ENCODE measurements at places on chromosomes 11 and 22.

DNA sequence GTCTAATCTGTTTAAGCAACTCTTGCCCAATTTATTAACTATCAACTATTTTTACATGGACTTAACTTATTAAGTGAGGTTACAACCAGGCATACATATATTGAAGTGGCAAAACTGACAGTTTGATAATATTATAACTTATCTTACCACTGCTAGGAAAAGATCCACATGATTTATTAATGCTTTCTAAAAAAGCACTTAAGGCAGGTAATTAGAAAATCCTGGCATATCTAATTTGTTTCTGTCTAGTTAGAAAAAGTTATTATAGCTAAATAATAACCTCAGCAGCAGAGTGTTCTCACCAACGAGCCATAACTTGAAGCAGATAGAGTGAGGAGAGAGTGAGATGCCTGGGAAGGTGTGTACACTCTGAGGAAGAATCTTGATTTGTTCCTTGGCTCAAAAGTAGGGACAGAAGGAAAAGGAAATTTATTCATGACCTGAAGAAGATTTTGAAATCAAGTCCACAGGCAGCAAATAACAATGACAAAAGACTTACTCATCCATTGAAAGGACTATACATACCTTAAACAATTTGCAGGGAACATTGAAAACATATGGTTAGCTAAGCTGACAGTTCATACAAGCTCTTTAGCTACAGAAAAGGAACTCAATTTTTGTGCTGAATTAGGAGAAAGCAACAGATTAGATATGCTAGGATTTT is 7.1 kb upstream of the MUC15 start:
- no peak for DNase-seq

DNA sequence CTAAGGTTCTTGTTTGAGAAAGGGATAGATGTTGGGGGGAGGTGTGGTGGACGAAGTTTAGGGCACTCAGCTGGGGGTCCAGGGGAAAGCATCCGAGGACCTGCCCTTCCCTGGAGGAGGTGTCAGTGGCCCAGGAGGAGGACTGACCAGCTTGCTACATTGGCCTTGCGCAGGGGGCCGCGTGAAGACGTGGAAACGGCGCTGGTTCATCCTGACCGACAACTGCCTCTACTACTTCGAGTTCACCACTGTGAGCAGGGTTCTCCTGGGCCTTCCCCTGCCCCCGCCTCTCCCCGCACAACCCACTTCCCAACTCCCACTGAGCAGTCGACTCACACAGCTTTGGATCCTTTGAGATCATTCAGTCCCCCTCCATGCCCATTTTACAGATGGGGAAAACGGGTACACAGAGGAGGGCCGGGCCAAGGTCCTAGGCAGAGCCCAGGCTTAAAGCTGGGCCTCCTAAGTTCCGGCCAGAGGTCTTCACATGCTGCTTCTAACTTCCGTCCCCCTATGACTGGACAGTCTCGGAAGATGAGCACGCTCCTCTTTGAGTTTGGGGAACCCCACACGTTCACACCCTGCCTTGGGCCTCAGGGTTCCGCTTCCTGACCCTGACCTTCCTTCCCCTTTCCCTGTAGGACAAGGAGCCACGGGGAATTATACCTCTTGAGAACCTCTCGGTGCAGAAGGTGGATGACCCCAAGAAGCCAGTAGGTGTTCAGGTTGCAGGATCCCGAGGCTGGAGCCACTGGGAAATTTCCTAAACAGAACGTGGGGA is 28.7 kb downstream of the CYTH4 start:
- DNase-seq: no peak

DNA sequence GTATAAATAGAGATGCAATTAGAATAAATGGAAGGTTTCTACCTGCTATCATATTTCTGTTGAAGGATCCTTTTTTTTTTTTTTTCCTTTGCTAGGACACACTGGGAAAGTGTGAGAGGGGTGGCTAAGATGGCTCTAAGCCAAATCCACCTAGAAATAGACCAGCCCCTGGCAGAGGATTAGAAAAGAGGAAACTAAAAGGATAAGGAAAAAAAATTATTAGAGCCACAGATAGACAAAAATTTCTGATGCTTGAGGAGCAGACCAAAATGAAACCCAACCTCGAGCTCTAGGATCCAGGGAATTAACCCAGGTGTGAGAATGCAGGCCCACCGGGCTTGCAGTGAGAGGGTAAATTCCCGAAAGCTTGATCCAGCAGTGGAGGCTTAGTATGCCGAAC is 262.3 kb downstream of the CADM1 start:
- DNase-seq: no peak

GRCh38 chr11:12174477-12175143 is 64.2 kb downstream of the MICAL2 start:
- no peak for DNase-seq

- no peak for DNase-seq
Measured at GRCh38 chr11:96130061-96130620, 206.2 kb upstream of the MTMR2 start.

GRCh38 chr22:50297510-50298265 is 9.8 kb downstream of the PLXNB2 start:
- DNase-seq: no peak

GRCh38 chr22:37269936-37270678 is 12.2 kb upstream of the CYTH4 start:
- DNase-seq: no peak

- no peak for DNase-seq
Measured at GRCh38 chr22:19689408-19689807, 24.9 kb upstream of the SEPTIN5 start.
